ENCODE measurements at places on chromosomes 1 and 21. TPM values are rescaled to one million over a fixed set of nuclear protein-coding genes. Genes with fewer than 3 reads are reported as not detected.

Gene SMYD2
- 8.7 TPM for total RNA-seq

Gene AGRN
- 25.7 TPM for total RNA-seq

Gene ARHGAP29
- 38.9 TPM for total RNA-seq

Gene PFDN2
- 50.5 TPM for total RNA-seq

Gene C1QA
- total RNA-seq, result 95.9 TPM

Gene CLEC20A
- total RNA-seq, result not detected

Gene CCDC27
- not detected for total RNA-seq

Gene UBE2U
- total RNA-seq, result not detected

Gene IGSF9
- total RNA-seq, result 3.3 TPM

Gene TMEM240
- total RNA-seq, result 5.4 TPM
